ENCODE measurements at places on chromosomes 2 and 18.

- no peak for DNase-seq
Observed at GRCh38 chr2:53235836-53236582, 531.6 kb upstream of the CHAC2 start.

- DNase-seq = no peak
Observed at GRCh38 chr2:154698721-154699574, 453 bp downstream of the KCNJ3 start.

DNA sequence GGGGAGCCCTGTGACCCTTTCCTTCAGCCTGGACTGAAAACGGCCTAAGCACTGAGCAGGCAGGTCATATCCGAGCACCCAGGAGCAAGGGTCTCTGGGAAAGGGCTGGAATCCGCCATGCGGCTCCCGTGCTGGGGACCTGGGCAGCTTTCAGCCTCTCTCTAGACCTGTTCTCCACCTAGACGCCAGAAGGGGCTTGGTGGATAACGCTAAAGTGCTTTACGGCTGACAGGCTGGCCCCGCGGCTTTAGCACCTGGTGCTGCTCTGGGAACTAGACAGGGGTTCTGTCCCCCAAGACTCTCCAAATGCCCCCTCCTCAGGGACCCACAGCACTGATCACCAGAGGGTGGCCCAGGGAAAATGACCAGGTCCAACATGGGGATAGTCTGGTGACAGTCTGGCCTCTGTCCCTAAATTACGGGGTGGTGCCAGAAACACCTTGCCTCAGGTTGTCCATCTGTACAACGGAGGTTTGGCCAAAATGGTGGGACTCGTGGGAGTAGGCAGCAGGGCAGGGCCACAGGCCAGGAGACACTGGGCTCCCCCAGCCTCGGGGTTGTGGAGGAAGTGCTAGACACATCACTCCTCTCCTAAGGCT lies 13.0 kb downstream of the SDC1 start:
- DNase-seq = no peak

DNA sequence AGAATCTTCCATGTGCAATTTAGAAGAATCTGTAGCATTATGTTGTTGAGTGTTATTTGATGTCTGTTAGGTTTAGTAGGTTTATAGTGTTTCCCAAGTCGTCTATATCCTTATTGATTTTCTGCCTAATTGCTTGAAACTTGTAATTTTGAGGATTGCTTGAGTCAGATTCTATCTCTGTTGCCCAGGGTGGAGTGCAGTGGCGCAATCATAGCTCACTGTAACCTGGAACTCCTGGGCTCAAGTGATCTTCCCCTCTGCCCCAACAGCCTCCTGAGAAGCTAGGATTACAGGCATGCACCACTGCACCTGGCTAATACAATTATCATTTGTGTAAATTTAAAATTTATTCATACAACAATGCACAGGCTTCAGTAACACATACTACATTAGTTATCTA lies 3.1 kb upstream of the TCF23 start:
- DNase-seq = no peak

DNA sequence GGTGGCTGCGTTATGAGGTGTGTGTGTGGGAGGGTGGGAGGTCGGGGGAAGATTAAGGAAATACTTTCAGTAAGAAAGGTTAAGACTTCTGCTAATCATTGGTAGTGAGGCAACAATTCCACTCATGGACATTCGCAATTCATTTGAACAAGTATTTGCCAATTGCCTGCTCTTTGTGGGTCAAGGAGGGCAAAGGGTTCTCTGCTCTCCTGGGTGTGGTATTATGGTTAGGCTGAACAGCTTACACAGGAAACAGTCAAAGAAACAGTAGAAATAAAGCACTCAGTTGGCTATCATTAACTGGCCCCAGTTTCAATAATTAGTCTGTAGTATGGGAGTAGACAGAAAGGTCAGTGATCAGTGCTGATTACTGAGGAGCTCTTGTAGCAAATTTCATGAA lies 357.0 kb upstream of the FANCL start:
- no peak for DNase-seq

- DNase-seq = no peak
Observed at GRCh38 chr2:25386971-25387875, 45.5 kb upstream of the DNMT3A start.

GRCh38 chr2:68594674-68595492 lies 48.5 kb upstream of the PROKR1 start:
- DNase-seq = peak; percentile 53

DNA sequence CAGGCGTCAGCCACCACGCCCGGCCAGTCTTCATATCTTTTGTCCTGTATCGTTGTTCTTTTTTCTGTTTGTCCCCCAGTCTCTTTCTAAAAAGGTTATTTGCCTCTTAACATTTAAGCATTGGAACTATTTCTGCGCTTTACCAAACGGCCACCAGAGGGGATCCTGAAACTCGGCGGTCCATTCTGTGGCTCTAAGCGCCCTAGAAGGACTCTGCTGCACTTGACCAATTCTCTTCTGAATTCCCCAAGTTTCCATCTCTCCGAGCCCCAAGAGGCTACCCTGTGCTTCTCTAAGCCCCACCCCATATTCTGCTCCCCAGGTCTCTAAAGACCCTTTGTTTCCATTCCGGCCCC lies 33.1 kb upstream of the REG3G start:
- DNase-seq = no peak

DNA sequence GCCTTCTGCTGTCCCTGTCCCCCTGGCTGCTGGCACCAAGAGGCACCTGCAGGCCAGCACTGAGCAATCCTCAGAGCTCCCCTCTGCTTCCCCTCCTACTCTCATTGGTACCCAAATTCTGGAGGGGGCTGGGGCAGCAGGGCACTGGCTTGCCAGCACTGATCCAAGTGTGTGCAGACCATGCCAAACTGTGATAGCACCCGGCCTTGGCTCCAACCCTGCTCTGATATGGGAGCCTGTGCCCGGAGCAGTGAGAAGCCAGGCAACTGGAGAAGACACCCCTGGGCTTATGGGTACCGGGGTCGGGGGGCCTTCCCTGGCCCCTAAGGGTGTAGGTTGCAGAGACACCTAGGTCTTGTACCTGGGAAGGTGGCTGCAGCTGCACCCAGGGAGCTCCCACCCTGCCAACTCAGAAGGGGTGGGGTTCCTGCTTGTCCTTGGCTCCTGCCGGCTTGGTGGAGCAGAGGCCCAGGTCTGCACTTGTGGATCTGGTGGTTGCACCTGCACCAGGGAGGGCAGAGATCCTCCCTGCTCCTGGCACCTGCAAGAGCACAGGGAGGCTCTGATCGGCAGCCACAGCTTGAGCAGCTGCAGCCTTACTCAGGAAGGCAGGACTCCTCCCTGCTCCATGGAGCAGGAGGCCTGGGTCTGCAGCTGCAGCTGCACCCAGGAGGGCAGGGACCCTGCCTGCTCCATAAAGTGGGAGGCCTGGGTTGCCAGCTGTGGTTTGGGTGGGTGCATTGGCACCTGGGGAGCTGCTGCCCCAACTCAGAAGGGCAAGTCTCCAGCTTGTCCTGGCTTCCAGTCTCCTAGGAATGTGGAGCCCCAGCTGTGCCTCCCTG lies 96.3 kb downstream of the BCL2L11 start:
- DNase-seq = no peak

DNA sequence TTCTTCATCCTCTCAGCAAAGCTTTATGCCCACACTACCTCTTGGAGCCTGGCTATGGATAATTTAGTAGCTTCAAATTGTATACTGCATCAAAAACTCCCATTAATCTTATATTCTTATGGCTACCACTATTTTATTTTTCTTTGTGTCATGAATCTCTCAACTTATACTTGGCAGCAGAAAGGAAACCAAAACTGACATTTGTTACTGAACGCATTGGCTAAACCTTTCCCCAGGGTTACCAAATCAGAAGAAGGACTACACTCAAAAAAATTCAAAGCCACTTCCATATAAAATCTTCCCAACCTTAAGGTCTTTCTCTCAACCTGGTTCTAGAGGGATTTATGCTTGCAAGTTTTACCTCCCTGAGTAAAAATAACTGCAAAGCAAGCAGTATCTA lies 97.0 kb upstream of the REG3G start:
- no peak for DNase-seq

DNA sequence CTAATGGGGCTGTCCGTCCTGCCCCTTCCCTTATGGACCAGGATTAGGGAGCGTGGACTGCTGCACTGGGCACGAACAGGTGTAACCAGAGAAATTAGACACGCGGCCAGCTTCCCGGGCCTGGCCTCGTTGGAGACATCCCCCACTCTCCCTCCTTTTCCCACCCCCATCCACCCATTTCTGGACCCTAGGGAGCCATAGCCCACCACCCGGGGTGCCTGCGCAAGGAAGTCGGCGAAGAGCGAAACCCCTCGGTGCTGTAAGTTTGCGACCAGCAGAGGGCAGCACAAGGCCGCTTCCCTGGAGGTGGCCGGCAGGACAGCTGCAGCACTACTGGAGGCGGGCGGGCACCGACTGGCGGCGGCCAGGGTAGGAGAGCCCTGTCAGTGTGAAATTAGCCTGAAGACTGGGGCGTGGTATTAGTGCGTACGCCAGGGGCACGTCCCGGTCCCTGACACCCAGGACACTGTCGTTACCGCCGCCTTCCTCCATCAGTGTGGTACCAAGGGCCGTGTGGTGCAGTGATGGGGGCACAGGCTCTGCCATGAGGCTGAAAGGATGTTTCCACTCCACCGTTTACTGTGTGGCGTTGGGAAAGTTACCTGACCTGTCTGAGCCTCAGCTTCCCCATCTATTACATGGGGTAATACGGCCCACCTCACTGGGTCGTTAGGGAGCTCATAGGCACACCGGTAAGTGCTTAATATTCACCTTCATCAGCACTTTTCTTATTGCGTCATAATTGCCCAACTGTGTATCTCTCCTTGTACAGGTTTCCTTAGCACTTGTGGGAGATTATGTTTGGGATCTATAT lies 36.0 kb upstream of the CD207 start:
- DNase-seq = peak; percentile 87

DNA sequence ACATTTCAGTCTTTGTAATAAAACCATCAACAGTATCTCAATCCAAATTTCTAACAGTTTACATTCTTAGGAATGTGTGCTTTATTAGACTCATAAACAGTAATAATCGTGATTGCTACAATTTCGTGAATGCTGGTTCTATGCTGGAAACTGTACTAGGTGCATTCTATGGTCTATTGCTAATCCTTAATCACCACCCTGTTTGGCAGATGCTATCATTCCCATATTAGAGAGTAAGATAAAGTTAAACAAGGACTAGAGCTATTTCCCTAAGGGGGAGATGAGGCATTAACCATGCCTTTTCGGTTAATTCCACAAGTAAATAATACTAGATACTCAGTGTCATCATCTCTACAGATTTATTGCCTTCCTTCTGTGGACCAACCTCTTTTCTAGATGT lies 244.0 kb downstream of the PAX3 start:
- no peak for DNase-seq

GRCh38 chr2:5444168-5444567 lies 248.0 kb upstream of the SOX11 start:
- DNase-seq = no peak

- DNase-seq = no peak
Observed at GRCh38 chr2:73995810-73996209, 11.1 kb downstream of the TET3 start.

GRCh38 chr2:158741625-158742024 lies 53.5 kb upstream of the DAPL1 start:
- DNase-seq = no peak

GRCh38 chr2:102703748-102704147 lies 58.1 kb upstream of the TMEM182 start:
- no peak for DNase-seq

GRCh38 chr18:34729264-34729663 lies 19.2 kb downstream of the DTNA start:
- no peak for DNase-seq

DNA sequence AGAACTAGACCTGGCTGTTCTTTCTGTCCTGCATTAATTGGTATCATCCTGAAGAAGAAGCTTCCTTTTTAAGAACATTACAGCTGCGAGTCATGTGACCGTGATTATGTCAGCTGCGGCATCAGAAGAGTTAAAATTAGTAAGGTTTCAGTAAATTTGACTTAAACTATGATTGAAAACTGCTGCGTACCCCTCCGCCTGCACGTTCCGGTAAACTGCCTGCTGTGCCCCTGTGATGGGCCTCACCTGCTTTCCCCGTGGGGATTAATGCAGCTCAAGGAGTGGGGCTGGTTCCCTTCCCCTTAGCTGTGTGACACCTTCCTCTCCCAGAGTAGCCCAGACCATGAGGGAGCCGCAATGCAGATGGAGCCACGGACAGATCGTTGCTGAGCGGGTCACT lies 36.1 kb upstream of the MYO3B start:
- DNase-seq = no peak

- DNase-seq = no peak
Observed at GRCh38 chr2:86239326-86239725, 40.1 kb downstream of the MRPL35 start.

DNA sequence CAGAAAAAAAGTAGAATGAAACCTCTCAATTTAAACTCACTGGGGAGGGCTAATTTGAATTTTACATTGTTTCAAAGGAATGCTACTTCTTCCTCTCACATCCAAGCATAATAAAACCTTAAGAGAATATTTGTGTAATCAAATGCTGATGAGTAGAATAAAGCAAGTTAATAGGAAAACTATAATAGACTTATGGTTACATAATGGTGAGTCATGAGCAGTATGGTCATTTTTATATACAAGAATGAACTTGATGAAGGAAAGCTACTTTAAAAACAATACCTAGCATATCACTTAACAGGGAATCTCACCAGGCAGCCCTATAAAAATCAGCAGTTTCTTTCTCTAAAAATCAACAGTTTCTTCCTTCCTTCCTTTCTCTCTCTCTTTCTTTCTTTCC lies 80.3 kb downstream of the VSNL1 start:
- DNase-seq = no peak

DNA sequence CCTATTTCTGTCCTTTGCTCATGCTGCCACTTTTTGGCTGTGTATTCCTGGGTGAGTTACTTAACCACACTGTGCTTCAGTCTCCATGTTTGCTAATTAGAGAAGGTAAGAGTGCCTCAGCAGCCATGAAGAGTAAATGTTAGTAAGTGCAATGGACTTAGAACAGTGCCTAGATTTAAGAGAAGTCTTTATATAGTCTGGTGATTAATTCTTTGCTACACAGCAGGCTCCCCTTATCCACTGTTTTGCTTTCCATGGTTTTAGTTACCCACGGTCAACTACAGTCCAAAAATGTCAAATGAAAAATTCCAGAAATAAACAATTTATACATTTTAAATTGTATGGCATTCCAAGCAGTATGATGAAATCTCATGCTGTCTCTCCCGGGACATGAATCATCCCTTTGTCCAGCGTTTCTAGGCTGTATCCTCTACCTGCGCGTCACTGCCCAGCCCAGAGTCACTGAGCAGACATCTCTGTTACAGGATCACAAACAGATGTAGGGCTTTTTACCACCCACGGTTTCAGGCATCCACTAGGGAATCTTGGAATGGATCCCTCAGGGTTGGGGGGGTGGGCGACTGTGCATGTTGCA lies 91.0 kb downstream of the CTIF start:
- DNase-seq = no peak

GRCh38 chr2:156435396-156435717 lies 822 bp upstream of the GPD2 start:
- DNase-seq = no peak

GRCh38 chr2:46351098-46351749 lies 54.0 kb downstream of the EPAS1 start:
- DNase-seq = peak; percentile 40

GRCh38 chr2:151518802-151519201 lies 109.1 kb downstream of the RIF1 start:
- DNase-seq = no peak
